ENCODE measurements at places on chromosomes 2 and 18. TPM values are rescaled to one million over a fixed set of nuclear protein-coding genes. Genes with fewer than 3 reads are reported as not detected.

The MEP1B gene
- total RNA-seq = not detected

The RAX gene
- not detected for total RNA-seq

The NOSTRIN gene
- total RNA-seq = 45.2 TPM

The NT5DC4 gene
- total RNA-seq = 0.53 TPM

The RAB27B gene
- total RNA-seq = 20.1 TPM

The AQP12A gene
- total RNA-seq = not detected

The SIX3 gene
- not detected for total RNA-seq

The ESPNL gene
- 0.09 TPM for total RNA-seq

The POTEC gene
- total RNA-seq = not detected

The ABI2 gene
- 48.8 TPM for total RNA-seq

The TSHZ1 gene
- 17.0 TPM for total RNA-seq

The POTEI gene
- total RNA-seq = 0.24 TPM

The ARHGAP25 gene
- total RNA-seq = 48.5 TPM

The UGT1A5 gene
- total RNA-seq = 0.27 TPM

The FEV gene
- not detected for total RNA-seq

The ACMSD gene
- not detected for total RNA-seq

DNA sequence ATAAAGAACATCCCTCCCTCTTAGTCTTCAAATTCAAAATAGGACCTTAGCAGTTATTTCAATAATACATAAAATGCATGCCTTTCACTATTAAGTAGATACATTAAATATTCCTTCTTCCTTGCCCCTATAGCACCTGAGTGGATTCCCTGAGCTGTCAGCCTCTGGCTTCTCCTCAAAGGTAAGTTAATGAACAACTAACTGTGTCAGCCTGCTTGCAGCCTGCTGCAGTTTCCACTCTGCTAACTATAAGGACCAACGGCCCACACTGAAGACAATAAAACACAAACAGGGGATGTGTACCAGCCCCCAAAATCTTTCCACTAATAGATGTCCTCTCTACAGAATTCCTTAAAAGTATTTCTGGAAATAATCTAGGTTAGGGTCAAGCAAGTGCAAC, 5.0 kb downstream of the KCTD1 start:
- no peaks in the 10 kb centered on the region for H3K36me3 ChIP-seq
- H3K27me3 ChIP-seq = no peaks in the 10 kb centered on the region
- no peak overlapping the region for H3K27ac ChIP-seq

DNA sequence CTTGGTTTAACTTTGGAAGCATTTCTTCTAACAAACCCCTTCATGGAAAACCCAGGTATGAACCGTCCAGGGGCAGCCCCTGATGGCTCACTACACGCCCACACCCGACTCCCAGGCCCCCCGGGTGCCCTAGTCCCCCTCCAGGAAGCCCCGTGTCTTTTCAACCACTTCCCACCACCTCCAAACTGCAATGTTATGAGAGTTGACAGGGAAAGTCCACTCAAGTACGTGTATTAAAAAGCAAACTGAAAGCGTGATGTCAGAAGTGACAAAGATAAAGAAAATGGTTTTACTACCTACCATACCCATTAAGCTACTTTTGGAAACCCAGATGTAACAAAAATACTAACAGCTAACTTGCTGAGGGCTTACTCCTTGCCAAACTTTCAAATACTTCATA, 51.5 kb downstream of the L3MBTL4 start:
- no peak overlapping the region for H3K4me3 ChIP-seq
- no peaks in the 10 kb centered on the region for H3K4me1 ChIP-seq
- no peak overlapping the region for H3K27ac ChIP-seq

GRCh38 chr2:104118889-104119288, 735.0 kb upstream of the POU3F3 start:
- H3K4me1 ChIP-seq = no peaks in the 10 kb centered on the region
- no peak overlapping the region for H3K4me3 ChIP-seq
- H3K36me3 ChIP-seq = no peaks in the 10 kb centered on the region
- no peak overlapping the region for H3K27ac ChIP-seq
- no peak for DNase-seq
- no peaks in the 10 kb centered on the region for H3K27me3 ChIP-seq

DNA sequence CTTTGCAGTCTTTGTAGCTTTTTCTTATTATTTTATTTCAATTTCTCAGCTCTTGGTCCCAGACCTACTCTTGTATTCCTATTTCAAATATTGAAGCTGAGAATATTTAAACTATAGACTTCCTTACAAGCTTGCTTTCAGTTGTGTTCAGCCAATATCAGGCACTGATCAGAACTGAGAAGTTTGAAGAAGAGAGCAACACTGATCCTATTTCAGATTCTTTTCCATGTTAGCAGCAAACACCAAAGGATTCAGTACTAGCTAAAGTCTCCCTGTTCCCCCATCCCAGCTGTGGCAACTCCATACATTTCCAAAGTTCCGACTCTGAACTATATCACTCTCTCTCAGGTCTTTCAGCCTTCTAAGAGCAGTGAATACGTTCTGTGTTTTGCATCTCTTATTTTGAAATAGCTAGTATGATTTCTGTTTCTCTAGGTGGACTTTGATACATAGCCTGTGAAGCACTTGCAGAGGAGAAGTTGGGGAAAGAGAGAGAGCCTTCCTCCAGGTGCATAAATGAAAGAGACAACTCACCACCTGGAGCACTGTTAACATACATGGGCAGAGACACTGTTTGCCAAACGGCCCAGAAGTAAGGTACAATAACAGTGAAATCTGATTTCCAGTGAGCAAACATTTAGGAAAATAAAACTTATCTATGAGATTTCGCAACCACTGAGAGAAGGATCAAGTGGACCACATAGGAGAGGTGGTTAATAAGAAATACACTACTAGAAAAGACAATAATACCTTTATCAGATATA, 135.0 kb upstream of the ZNF804A start:
- H3K4me1 ChIP-seq = no peaks in the 10 kb centered on the region
- H3K4me3 ChIP-seq = no peak overlapping the region
- no peaks in the 10 kb centered on the region for H3K36me3 ChIP-seq
- no peak overlapping the region for H3K27ac ChIP-seq

GRCh38 chr2:127104166-127104660, 2.7 kb downstream of the BIN1 start:
- no peak overlapping the region for H3K4me3 ChIP-seq
- no peak overlapping the region for H3K27ac ChIP-seq
- H3K36me3 ChIP-seq = no peaks in the 10 kb centered on the region
- no peak for DNase-seq

DNA sequence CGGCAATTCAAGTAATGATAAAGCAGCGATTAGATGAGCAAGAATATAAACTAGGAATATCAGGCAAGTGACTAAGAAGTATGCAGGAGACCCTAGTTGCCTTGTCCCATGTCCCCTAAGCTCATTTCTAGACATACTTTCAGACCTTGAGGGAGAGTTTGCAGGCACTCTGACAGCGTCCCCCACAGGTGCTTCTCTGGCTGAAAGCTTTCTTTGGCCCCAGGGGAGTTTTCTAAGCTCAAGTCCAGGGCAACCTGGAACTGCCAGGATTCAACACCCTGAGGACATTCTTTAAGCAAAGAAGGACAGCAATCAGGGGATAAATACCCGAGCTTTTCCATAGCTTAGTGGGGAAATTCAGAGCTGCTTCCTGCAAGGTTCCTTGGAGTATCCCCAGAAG, 308.1 kb upstream of the CHST9 start:
- H3K27me3 ChIP-seq = no peaks in the 10 kb centered on the region
- no peaks in the 10 kb centered on the region for H3K4me1 ChIP-seq
- DNase-seq = no peak
- no peak overlapping the region for H3K4me3 ChIP-seq
- no peaks in the 10 kb centered on the region for H3K36me3 ChIP-seq
- no peak overlapping the region for H3K27ac ChIP-seq

- no peak for DNase-seq
- no peak overlapping the region for H3K27ac ChIP-seq
- peaks cover 19% of the 10 kb centered on the region for H3K27me3 ChIP-seq
- no peaks in the 10 kb centered on the region for H3K36me3 ChIP-seq
- no peak overlapping the region for H3K4me3 ChIP-seq
These were observed 4.4 kb downstream of the SPATA3 start for GRCh38 chr2:231000211-231000904.

DNA sequence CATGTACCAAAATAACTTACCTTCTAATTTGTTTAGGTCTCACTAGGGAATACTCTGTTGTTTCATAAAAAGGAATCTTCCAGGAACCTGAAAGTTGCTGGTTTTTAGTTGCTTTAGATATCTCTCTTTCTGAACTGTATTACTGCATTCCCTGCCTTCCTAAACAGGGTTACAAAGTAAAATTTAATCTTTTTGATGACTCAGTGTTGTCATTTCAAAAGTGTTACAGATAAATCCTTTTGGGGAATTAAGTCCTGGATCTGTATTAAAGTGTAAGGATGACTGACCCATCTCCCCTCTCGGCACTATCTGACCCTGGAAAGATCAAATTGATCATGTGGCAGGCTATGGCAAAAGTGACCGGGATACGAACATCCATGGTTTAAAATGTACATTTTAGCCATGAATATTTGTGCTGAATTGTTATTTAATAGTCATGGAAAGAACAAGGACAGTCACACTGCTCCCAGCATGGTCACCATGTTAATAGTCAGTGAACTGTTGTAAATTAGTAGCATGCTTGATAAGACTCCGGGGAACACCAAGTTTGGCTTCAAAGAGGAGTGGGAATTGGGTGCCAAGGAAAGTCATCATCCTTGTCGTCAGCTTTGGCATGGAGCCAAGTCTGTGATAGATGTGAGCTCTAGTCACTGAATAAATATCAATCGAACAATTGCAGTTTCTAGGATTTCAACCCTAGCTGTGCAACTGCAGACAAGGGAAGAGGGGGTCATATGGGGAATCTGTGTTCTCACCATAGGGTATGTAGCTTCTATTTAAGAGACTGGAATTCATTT, 4.2 kb downstream of the PLEKHA3 start:
- no peak overlapping the region for H3K4me3 ChIP-seq
- H3K27ac ChIP-seq = no peak overlapping the region
- peaks cover 9% of the 10 kb centered on the region for H3K36me3 ChIP-seq
- H3K4me1 ChIP-seq = peaks cover 44% of the 10 kb centered on the region
- H3K27me3 ChIP-seq = no peaks in the 10 kb centered on the region
- no peak for DNase-seq

DNA sequence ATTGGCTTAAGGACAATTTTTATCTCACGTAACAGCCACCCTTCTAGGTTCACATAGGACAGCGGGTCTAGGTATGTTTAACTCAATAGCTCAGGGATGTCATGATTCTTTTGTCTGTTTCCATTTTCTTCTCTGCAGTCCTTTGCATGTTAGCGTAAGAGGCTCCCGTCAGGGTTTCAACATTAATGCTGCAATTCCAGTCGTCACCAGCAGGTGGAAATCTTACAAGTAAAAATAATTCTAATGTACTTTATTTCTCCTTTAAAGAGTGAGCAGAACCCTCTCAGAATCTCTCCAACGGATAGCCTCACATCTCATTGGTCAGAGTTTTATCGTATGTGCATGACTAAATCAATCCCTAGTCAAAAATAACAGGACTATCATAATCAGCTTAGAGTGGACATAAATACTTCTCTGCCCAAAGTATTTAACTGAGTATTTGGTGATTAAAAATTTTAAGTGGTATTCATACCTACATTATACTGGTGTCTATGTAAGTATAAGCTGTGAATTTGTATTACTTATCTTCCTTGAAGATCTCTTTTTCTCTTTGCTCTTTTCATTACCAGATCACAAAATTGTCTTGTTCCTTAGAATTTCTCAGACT, 487.2 kb upstream of the GCFC2 start:
- no peaks in the 10 kb centered on the region for H3K27me3 ChIP-seq
- no peaks in the 10 kb centered on the region for H3K36me3 ChIP-seq
- H3K4me3 ChIP-seq = no peak overlapping the region

DNA sequence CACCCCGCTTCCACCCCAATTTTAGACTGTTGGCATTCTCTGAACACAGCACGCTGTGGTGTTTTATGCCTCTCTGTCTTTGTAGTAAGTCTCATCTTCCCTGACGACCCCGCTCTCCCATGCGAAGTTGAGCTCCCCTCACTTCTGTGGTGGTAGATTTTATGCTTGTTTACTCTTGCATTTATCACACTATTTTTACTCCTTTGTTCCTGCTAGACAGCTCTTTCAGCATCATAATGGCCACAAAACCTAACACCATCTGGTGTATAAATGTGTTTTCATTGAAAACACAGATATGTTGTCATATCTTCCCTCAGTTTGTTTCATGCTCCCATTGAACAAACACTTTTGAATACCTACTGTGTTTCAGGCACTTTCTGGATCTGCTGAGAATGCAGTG, 57.1 kb downstream of the PKP4 start:
- H3K4me1 ChIP-seq = no peaks in the 10 kb centered on the region
- no peaks in the 10 kb centered on the region for H3K36me3 ChIP-seq
- H3K27ac ChIP-seq = no peak overlapping the region
- H3K27me3 ChIP-seq = no peaks in the 10 kb centered on the region
- no peak overlapping the region for H3K4me3 ChIP-seq

DNA sequence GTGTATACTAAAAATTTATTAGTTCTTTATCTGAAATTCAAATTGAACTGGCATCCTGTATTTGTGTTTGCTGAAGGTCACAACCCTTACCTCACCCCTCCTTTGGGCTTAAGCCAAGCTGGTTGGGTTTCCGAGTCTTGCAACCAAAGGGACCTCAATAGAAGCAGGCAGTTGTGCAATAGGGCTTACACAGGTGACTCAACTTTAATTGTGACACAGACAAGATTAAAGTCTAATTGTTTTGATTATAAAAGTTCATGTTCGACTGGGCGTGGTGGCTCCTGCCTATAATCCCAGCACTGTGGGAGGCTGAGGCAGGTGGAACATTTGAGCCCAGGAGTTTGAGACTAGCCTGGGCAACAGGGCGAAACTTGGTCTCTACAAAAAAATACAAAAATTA, 71.5 kb downstream of the RAB31 start:
- no peak for DNase-seq
- no peaks in the 10 kb centered on the region for H3K36me3 ChIP-seq
- H3K27me3 ChIP-seq = no peaks in the 10 kb centered on the region

GRCh38 chr18:12726774-12727550, 24.1 kb downstream of the PSMG2 start:
- H3K36me3 ChIP-seq = peaks cover 50% of the 10 kb centered on the region
- DNase-seq = no peak
- H3K4me3 ChIP-seq = no peak overlapping the region
- H3K27ac ChIP-seq = no peak overlapping the region
- no peaks in the 10 kb centered on the region for H3K27me3 ChIP-seq
- H3K4me1 ChIP-seq = no peaks in the 10 kb centered on the region

DNA sequence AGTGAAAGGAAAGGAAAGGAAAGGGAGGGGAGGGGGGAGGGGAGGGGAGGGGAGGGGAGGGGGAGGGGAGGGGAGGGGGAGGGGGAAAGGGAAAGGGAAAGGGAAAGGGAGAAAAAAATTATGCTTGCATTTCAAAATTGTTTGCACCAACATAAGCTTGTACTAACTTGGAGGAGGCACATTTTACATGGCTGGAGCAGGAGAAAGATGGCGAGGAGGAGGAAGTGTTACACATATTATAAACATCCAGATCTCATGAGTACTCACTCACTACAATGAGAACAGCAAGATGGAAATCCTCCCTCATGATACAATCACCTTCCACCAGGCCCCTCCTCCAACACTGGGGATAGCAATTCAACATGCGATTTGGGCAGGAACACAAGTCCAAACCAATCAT, 660.2 kb upstream of the CDH2 start:
- no peak overlapping the region for H3K27ac ChIP-seq
- no peaks in the 10 kb centered on the region for H3K4me1 ChIP-seq
- H3K27me3 ChIP-seq = no peaks in the 10 kb centered on the region
- no peaks in the 10 kb centered on the region for H3K36me3 ChIP-seq
- no peak for DNase-seq
- H3K4me3 ChIP-seq = no peak overlapping the region

- H3K27ac ChIP-seq = no peak overlapping the region
- no peak overlapping the region for H3K4me3 ChIP-seq
- no peaks in the 10 kb centered on the region for H3K36me3 ChIP-seq
- no peaks in the 10 kb centered on the region for H3K27me3 ChIP-seq
- no peak for DNase-seq
These were observed 126.2 kb upstream of the CAB39 start for GRCh38 chr2:230586328-230586982.
